Effector CD4-positive, alpha-beta T cell (primary cell): ENCODE measurements at places on chromosomes 3 and 15.

DNA sequence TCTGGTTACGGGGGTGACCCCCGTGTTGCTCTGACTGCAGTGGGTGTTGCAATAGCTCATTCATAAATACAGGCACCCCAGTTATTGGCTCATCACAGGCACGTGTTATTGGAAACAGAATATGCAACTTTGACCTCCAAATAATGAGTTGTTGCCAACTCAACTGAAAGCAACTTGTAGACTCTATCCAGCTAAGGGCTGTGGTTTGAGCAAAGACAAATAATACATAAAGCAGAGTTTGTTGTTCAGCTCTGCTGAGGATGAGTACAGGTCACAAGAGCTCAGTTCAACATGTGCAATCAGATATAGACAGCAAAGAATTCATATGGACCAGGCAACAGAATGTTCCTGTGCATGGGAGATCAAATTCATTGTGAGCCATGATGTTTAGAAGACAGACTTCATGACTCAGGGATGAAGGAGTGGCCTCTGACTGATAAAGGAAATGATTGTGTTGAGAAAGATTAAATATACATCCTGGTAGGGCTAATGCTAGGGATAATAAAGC, 87.6 kb upstream of the LRIG1 start:
- DNase-seq, result no peak

DNA sequence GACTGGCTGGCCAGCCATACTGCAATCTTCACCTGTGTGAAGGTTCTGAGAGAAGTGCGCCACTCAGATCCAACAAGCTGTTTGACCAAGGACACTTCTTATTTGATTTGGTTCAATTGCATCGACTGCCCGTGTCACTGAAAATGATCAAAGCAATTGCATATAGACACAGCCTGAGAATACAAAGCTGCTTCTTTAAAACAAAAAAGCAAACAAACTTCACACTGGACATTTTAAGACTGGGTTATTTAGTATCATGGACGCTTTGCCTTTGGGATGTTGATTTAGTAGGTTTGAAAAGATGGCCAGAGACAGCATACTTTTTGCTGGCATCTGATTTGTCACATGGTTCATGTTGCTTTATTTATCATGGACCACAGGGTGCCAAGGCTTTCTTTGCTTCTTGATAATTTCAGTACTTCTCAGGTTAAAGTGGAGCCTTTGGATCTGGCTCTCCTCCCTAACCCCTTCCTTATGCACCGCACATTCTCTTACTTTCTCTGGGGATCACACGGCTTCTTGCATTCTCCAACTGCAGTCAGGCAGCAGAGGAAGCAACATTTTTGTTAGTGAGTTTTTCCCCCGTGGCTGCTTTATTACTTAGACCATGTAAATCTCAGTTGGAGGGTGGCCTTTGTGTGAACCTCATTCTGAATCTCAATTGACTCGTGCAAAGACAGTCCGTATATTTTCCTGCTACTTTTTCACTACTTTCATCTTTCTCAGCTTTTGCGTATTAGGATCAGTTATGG, 151.0 kb downstream of the CD47 start:
- no peak for DNase-seq

- no peak for DNase-seq
Observed at GRCh38 chr3:49813497-49814174, at the start of gene UBA7. TSS of gene UBA7 (minus strand) at chr3:49813953. CDS start at chr3:49813787, 166 bp downstream.

- DNase-seq, result no peak
Observed at GRCh38 chr3:8282541-8283165, 219.0 kb upstream of the LMCD1 start.

DNA sequence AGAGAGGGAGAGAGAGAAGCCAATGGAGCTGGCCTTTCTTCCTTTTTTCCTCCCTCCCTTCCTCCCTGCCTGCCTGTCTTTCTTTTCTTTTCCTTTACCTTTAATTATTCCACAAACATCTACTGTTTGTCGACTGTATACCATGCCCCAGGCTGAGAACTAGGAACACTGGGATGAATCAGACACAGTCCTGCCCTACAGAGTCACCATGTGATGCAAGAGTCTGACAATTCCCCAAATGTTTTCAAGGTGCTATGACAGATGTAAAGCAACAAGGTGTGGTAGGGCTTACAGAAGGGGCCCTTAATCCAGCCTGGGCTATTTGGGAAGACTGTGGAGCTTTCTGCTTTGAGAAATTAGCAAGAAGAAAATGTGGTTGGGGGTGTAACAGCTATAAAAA, 4.0 kb upstream of the SPSB4 start:
- DNase-seq, result no peak

- DNase-seq, result no peak
Observed at GRCh38 chr3:153246806-153247205, 84.8 kb downstream of the RAP2B start.

GRCh38 chr3:157319672-157320071, 117.0 kb upstream of the PTX3 start:
- DNase-seq, result no peak

DNA sequence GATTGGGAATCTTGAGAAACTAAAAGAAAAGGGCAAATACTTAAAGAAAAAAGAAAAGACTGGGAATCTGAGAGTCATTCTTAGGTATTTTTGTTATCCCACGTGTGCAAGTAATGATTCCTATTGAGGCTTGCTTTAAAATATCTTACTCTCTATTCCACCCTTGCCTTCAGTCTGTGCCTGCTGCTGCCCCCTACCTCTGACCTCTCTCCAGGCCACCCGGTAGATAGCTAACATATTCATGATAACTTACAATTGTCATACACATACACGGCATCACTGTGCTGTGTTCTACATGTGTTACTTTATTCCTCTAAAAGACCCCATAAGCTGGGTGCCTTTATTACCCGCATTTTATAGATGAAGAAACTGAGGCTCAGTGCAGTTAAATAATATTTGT, 27.8 kb upstream of the ATP13A3 start:
- no peak for DNase-seq

- no peak for DNase-seq
Observed at GRCh38 chr3:129282727-129283327, 4.2 kb downstream of the HMCES start.

DNA sequence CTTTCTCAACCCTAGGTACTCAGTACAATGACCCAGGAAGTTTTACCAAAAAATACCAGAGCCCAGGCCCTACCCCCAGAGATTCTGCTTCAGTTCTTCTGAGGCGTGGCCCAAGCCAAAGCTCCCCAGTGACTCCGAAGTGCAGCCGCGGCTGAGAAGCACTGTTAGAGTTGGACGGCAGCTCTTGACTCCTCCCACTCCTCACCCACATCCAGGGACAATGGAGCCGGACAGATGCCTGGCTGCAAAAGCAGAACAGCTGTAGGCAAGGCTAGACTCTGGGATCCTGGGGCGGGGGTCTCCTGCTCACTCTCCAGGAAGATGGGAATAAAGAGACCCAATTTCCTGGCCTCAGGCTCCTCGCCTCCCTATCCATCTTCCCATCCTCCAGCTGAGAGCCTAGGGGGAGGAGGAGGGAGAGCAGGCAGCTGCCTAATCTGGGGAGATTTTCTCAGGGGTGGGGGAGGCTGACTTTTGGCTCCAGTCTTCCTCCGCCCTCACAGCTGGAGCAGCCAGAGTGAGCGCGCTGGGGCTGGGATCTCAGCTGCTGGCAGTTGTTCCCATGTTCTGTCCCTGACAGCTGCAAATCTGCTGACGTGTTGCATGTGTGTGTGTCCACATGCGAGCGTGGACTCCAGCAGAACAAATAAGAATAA, 223.8 kb downstream of the OPA1 start:
- DNase-seq, result no peak

DNA sequence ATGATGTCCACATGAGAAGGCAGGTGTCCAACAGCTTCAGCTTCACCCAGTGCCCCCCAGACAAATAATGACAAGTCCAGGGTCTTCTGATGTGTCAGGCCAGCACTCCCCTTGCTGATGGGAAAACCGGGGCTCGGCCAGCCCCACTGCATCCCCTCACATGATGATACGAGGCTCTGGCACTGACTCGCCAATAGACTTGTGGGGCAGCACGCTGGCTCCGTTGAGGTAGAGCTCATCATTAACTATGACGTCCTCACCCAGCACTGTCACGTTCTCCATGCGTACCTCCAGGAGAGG, 2.1 kb upstream of the AMIGO3 start:
- no peak for DNase-seq

- DNase-seq, result no peak
Observed at GRCh38 chr3:115270849-115271248, 123.8 kb upstream of the ZBTB20 start.

DNA sequence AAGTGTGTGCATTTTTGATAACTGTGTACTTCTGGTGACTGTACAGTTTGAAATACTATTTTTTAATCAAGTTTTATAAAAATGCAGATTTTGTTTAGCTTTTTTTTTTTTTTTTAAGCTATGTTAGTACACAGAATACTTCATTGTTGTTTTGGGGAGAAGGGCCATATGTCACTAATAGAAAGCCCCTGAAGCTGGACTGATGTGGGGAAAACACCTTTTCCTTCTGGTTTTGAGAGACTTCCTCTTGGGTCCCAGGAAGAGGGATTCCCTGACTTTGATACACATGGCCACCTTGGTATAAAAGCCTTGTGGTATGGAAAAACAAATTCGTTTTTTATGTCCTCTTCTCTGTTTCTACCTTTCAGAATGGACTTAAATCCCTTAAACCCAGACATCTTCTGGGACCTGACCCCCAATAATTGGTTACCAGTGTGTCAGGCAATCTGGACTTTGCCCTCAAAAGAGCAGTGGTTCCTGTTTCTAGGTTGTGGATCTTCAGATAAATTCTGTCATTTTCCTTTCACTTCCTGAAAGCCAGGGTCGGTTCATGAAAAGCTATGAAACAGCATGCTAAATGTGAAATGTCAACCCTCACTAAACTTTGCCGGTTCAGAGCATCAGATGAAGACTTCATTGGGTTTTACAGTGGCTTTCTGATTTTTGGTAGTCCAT, 31.1 kb upstream of the BLOC1S6 start:
- DNase-seq, result no peak

DNA sequence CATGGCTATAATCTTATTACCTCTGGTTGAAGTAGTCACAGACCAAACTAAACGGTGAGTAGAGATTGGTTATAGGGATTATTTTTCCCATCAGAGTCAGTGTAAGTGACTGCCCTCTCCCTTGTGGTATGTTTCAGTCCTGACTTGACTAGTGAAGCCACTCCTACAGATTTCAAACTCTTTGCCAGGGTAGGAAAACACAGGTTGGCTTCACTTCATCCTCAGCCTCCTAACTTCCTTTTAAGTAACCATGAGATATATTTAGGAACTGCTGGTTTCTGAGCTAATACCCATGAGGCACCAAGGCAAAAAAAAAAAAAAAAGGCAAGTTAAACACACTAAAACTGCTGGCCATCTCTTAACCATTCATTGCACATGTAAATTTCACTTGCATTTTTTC, 349.2 kb upstream of the MCTP2 start:
- DNase-seq, result no peak

DNA sequence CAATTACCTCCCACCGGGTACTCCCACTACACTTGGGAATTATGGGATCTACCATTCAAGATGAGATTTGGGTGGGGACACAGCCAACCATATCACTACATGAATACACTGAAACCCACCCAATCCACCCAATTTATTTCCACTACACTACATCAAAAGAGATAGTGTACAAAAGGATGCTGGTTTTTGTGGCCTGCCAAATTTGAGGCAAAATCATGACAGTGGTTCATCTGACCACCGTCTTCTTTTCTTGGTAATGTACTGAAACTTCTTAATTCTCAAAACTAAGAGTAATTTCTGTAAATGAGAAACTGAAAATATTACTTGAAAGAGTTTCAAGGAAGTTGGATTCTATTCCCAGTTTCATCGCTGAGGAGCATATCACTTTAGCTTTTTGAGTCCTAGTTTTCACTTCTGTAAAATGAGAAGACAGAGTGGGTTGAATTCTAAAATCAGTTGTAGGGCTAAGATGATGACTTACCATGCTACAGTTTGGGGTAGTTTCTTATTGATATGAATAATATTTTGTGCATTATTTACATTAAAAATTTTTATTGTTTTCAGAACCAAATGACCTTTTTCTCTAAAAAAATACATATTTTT, 360.4 kb upstream of the CNTN6 start:
- DNase-seq, result no peak

- no peak for DNase-seq
Observed at GRCh38 chr15:72491768-72492167, 17.6 kb downstream of the ARIH1 start.

- no peak for DNase-seq
Observed at GRCh38 chr3:64759811-64760210, 72.0 kb upstream of the ADAMTS9 start.

GRCh38 chr3:4850211-4850927, 128.9 kb upstream of the BHLHE40 start:
- no peak for DNase-seq

DNA sequence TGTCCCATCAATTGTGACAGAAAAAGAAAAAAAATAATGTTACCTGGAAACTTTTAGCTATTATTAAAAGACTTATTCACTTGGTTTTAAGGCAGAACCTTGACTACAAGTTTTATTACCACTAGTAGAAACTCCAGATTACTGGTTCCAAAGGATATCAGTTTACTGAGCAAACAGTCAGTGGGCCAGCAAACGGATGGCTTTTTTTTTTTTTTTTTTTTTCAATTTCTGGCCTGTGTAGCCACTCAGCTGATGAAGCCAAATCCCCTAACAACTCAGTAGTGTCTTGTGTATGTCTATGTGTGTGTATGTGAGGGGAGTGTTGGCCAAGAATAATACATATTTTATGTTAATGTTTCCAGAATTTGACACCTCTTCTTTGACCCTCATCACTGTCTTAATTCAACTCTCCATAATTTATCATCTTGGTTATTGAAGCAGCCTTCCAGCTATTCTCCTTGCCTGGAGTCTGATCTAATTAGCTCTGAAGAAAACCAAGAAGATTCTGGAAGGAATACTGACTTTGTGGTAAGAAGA, 724.9 kb downstream of the NSUN3 start:
- DNase-seq, result no peak

GRCh38 chr3:60177726-60178125, 1073.5 kb downstream of the FHIT start:
- no peak for DNase-seq

GRCh38 chr3:197706658-197707057, 30.0 kb downstream of the RUBCN start:
- no peak for DNase-seq

- DNase-seq, result no peak
Observed at GRCh38 chr3:31180274-31180673, 285.8 kb upstream of the GADL1 start.

GRCh38 chr3:169613053-169613803, 50.3 kb downstream of the MECOM start:
- no peak for DNase-seq

DNA sequence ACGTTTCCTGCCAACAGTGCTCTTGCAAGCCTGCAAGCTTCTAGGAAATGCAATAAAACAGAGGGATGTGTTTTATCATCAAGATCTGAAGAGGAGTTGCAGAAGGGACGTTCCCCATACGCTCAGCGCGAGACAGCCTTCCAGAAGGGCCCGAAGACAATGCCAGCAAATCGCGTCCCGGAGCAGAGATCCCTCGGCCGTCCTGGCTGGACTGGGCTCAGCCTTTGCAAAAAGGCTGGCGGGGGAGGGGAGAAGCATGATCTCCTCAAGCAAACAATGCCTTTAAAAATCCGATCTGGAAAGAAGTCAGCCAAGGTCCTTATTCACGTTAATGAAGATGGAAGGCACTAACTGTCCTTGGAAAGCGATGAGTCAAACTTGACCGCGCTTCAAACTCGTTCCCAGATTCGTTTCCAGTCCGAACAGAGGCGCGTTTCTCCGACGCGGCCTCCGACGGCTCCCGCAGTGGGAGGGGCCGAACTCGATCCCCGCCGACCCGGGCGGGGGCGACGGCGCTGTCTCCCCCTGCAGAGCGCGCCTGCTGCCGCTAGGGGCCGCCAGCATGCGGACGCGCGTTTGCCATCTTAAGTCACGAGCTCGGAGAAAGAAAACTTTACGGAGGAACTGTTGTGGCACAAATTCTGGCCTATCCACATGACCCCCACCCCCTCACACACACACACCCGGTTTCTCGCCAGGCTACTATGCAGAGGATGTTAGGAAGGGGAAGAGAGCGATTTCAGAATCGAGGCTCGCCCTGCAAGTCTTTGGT, 5.5 kb downstream of the BCL6 start:
- DNase-seq, result peak; percentile 66
